ENCODE measurements at places on chromosomes 5 and 9.
A peak's percentile ranks its signal among the peaks of the same experiment; 100 is the strongest.

- DNase-seq = no peak
Measured at GRCh38 chr9:99107421-99107820, 2.5 kb downstream of the TGFBR1 start.

DNA sequence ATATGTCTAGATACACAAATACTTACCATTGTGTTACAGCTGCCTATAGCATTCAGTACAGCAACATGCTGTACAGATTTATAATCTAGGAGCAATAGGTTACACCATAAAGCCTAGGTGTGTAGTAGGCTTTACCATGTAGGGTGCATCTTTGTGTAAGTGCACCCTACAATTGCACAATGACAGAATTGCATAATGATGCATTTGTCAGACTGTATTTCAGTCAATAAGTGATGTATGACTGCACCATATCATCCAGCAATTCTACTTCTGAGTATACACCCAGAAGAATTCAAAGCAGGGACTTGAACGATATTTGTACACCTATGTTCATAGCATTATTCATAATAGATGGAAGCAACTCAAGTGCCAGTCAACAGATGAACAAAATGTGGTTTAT lies 100.4 kb upstream of the SLC44A1 start:
- no peak for DNase-seq

DNA sequence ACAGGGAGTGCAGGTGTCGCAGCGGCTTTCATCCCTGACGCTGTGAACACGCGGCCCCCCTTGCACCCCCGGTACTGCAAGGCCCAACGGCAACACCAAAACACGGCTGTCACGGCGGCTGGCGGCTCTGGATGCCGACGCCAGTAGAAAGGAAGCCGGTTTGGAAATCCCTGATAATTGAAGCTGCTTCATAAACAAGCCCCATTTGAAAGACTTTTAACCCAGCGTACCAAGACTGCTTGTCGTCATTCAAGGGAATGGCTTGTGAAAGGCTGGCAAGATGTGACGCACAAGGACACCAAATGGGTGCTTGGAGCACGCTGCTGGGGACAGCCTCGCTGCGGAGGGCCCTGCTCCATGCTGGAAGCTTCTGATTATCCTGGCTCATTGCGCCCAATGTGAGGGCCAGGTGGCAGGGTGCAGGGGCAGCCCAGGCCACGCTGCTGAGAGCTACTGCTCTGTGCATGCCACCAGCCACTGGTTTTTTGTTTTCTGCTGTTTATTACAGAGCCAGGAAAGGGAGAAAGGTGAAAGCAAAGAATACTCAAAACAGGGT lies 63.1 kb downstream of the GTF3C4 start:
- DNase-seq = no peak

DNA sequence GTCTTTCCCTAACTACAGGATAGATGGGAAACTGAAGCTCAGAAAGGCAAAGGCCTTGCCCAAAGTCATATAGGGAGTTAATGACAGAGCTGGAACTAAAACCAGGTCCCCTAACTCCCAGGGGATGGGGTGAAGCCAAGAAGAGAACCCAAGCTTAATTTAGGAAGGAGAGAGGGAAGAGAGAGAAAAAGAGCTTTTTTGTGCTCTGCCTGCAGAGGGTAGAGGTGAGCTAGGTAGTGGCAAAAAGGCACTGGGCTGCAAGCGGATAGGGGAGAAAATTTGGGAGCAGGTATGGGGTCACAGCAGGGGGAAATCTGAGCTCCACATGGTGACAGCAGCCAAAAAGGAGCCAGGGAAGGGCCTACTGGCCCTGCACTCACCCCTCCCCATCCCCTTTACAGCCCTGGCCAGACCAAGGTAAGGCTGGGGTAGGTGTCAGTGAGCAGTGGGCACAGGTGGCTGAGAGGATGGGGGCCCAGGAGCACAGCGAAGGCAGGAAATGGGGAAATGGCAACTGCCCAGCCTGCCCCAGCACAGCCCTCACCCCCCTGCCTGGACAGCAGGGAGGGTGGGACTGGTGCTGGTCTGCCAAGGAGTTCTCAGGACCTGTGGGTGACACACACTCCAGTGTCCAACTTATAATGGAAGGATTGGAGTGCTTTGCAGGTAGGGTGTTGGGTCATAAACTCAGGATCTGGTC lies 3.3 kb downstream of the ENHO start:
- DNase-seq = no peak

GRCh38 chr9:117487555-117488175 lies 72.8 kb upstream of the ASTN2 start:
- peak; percentile 15 for DNase-seq

DNA sequence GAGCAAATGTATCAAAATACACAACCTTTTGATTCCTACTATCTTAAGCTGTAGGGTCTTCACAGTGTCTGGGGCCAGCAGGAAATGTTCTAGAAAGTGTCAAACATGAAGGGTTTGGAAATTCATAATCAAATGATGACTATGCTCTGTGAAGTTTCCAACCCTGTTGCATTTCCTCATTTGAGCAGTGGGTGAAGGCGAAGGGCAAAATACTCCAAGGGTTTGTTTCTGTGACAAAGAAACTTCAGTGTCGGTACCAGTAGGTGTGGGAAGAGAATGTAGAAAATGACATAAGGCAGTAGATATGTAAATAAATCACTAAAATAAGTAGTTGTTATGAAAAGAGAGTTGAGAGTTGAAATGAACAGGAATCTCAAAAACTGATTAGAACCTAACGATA lies 576 bp downstream of the ALDOB start:
- no peak for DNase-seq

DNA sequence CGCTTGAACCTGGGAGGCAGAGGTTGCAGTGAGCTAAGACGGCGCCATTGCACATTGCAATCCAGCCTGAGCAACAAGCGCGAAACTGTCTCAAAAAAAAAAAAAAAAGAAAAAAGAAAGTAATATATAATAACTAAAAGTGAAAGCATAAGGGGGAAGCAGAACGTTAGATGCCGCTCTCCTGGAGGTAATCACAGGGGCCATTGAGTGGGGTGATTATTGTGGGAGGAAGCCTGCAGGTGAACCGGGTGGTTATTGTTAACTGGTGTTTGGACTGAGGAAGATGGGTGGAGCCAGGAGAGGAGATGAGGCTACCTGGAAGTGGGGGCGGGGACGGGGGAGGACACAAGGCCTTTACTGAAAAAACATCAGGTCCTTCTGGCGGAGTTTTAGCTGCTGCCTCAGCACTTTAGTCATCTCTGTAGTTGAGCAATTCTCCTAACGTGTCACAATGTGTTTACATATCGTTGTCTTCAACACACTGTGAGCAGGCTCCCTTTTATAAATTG lies 5.3 kb upstream of the TJP2 start:
- no peak for DNase-seq

- no peak for DNase-seq
Measured at GRCh38 chr9:131992906-131993657, 86.6 kb downstream of the MED27 start.

DNA sequence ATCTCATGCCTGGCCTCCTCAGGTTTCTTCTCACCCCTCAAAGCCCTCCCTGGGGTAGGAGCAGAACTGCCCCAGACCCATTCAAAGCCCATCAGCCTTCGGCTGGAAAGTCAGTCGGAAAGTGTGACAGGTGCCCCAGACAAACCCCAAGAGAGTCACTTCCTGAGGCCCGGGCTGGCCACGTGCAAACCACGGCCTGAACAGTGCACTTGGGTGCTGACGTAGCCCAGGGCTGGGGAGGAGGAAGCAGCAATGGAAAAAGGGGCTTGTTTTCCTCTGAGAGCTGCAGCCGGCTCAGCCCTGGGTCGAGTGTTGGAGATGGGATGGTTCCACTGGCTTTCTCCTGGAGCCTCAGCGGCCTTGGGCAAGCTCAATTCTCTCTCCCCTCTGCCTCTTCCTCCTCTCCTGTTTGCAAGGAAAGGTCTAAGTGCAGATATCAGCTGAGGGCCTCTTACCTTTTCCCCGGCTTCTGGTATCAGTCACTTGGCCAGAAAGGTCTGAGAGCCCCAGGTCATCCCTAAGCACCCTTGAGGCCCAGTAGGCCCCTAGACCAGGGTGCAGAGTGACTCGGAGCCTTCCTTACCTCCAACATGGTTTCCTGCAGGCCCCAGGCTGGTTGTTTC lies 5.9 kb upstream of the EGR1 start:
- peak; percentile 88 for DNase-seq

- no peak for DNase-seq
Measured at GRCh38 chr5:15539951-15540350, 40.0 kb downstream of the FBXL7 start.

DNA sequence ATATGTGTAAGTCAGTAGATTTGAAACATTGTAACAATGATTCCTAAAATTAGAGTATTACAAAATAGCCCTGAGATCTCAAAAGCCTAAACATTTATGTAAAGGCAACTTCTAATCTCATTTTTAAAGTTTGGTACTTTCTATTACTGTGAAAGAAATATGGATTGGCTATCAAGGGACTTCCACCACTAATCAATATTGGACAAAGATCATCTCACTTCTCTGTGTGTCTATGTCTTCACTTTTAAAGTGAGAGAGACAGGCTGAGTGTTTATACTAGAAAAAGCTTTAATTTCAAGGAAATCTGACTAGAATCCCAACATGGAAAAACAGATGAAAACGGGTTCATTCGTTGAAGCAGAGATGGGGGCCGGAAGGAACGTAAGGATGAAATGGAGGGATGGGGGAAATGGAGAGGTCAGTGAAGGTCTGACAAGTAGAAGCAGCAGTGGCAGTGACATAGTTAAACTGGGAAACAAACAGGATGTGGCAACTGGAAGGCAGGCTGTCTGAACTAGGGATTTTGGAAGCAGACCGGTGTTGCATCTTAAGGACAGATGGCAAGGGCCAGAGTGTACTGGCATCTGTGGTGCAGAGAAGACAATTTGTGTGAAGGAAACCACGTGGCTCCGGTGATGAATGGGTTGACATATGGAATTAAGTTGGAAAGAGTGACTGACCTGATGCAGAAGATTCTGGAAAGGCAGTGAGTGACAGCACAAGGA lies 60.8 kb downstream of the PDE4D start:
- DNase-seq = no peak

GRCh38 chr5:44779167-44779566 lies 29.6 kb upstream of the MRPS30 start:
- DNase-seq = no peak

GRCh38 chr9:79735023-79735779 lies 163.4 kb downstream of the TLE4 start:
- DNase-seq = no peak

GRCh38 chr9:115758441-115758840 lies 395.1 kb upstream of the PAPPA start:
- DNase-seq = no peak

GRCh38 chr9:131500939-131501541 lies 1.7 kb upstream of the POMT1 start:
- DNase-seq = peak; percentile 45

DNA sequence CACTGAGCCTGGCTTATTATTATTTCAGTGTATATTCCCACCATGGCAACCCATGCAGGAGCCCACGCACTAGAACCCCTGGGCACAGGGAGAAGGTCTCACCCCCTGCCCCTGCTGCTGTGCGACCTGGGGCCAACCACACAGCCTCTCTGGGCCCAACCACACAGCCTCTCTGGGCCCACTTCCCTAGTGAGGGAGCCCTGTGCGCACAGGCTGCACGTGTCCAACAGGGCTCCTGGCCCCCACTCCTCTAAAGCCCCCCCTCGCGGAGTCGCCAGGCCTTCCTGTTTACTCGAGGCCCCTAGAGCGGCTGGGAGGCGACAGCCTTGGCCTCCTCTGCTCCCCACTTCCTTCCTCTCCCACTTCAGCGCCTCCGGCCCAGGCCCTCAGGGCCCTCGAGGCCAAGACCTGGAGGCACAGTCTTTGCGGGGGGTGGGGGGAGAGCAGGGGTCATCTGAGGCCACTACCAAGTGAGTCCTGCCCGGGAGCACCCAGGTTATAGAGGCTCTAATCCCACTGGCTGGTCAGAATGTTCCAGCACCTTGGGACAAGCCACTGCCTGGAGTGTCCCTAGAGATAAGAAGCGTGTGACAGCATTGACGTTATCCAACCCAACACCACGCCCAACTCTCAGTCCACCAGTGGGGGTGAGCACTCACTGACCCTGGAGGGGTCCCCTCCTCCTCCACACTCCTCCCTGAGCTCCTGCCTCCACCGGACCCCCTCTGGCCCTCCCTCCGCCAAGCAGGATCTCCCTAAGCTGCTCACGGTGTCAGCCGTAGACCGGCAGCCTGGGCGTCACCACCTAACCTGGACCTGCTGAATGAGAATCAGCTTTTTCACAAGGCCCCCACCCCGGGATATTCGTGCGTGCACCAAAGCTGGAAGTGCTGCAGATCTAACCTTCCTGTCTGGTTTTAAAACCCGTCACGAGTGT lies 7.9 kb upstream of the ENG start:
- no peak for DNase-seq

DNA sequence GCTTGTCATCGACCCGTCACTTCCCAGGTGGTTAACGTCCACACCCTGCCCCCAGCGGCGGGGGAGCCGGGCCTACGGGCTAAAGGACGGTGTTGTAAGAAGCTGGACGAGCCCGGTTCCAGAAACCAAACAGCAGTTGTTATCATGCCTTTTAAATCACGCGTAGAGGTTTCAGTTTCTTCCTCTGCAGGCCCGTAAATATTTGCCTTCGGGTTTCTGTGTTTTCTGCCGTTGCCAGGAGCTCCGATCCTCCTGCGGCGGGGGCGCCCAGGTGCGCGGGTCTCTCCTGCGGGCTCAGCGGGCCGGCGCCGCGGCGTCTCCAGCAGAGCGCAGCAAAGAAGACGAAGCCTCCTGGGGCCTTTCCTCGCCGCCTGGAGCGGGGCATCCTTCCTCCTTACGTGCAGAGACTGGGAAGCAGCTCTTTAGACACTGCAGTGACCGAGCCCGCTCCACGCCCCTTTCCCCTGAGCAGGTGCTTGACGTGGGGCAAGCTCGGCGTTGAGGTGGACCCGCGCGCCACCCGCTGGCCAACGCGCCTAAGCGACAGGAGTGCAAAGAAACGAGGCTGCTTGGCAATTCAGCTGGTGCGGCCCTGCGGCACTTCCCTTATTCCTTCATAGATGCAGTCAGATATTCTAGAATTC lies 21.8 kb upstream of the TTC1 start:
- DNase-seq = peak; percentile 61

- DNase-seq = no peak
Measured at GRCh38 chr5:1203311-1203967, 2.0 kb downstream of the SLC6A19 start.

DNA sequence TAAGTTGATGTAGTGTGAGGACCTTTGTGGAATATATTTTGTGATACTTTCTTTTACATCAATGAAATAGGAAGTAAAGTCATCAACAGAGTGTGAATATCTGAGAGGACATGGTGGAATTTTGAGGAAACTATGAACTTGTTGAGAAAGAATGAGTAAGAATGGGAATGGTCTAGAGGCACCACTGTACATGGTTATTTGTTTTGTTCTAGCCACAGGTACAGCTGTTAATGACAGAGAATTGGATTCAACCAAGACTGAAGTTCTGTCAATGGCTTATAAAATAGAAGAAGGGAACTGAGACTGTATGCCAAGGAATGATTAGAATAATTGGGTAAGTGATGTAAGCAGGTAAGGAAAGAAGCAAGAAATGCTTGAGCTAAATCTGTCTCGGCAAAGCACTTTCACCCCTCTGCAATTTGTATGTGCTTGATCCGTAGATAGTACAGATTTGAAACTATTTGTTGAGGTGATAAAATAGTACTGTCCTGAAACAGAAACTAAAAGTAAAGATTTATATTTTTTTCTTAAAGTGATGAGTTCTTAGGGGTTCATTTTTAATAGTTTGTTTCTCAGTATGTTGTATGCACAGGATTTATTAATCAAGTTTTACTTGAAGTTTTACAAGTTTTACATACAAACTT lies 468.8 kb upstream of the SMC2 start:
- DNase-seq = no peak
